ENCODE measurements at places on chromosomes 16 and 17.

DNA sequence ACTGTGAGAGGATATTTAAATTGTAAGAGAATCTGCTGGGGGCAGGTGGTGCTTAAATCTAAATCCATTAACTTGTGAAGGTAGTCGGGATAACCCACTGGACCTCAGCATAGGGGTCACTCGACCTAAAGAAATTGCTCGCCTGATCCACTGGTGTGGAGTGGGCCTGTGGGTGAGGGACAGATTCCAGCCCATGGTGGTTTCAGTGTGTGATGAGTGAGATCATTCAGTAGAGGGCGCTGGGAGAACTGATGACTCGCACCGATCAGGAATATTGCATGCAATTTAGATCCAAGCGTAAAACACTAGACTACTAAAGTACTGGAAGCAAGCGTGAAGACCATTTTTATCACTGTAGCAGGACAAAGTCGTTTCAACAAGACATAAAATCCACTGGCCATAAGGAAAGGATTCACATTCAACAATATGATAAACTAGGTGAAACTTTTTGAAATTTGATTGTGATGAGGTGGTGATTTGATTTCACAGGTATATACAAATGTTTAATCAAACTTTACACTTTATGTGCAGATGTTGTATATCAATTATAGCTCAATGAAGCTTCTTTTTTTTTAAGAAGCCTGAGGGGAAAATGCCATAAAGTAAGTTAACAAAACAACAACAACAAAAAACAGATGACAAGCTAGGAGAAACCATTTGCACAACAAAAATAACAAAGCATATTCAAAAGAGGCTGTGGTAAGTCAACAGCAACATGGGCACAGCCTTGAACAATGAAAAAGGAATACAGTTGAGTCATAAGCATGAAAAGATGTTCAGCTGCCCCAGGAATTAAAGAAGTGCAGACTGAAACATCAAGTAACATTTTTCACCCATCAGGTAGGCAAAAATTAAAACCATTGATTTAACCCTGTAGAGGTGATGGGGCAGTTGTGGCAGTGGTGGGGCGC, 7.5 kb upstream of the TMEM170A start:
- peak; percentile 59 for DNase-seq

DNA sequence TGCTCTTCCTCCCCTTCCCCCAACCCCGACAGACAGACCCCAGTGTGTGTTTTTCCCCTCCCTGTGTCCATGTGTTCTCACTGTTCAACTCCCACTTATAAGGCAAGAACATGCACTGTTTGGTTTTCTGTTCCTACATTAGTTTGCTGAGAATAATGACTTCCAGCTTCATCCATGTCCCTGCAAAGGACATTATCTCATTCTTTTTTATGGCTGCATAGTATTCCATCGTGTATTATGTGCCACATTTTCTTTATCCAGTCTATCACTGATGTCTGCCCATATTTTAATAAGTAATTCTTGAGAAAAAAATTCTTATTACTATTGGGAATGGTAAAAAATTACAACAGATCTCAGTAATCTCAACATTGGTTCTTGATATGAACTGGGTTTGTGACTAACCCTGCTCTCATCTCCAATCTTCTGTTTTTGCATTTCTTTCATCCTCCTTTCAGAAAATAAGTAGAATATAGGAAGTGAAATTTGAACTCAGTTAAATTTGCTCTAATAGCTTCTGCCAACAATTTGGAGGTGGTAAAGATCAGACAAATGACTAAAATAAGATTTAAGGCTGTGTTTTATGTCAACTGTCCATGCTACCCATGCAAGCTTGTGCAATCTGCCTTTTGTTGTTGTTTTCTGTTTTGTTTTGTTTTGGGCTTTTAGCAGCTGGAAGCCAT, 11.1 kb downstream of the MARF1 start:
- no peak for DNase-seq

DNA sequence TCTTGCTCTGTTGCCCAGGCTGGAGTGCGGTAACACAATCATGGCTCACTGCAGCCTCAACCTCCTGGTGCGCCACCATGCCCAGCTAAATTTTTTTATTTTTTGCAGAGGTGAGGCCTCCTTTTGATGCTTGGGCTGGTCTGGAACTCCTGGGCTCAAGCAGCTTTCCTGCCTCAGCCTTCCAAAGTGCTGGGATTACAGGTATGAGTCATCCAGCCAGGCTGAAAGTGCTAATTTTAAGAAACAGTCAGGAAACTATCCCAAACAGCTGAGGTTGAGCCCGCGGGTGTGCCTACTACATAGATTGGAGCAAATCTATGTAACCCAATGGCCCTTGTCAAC, 738 bp upstream of the XPO6 start:
- no peak for DNase-seq

GRCh38 chr17:65290616-65291015, 153.4 kb downstream of the RGS9 start:
- no peak for DNase-seq

GRCh38 chr17:32192379-32192778, 50.1 kb downstream of the RHOT1 start:
- no peak for DNase-seq

DNA sequence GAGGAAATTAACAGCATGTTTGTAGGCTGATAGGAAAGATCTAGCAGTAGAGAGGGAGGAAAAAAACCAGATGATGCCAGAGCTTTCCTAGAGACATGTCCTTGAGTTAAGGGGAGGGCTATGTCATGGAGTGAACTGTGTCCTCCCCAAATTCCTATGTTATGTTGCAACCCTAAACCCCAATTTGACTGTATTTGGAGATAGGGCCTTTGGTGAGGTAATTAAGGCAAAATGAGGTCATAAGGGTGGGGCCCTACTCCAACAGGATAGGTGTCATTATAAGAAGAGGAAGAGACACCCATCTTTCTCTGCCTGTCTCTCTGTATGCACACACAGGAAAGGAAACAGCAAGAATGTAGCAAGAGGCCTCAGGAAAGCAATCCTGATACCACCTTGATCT, 195.3 kb upstream of the AXIN2 start:
- no peak for DNase-seq

DNA sequence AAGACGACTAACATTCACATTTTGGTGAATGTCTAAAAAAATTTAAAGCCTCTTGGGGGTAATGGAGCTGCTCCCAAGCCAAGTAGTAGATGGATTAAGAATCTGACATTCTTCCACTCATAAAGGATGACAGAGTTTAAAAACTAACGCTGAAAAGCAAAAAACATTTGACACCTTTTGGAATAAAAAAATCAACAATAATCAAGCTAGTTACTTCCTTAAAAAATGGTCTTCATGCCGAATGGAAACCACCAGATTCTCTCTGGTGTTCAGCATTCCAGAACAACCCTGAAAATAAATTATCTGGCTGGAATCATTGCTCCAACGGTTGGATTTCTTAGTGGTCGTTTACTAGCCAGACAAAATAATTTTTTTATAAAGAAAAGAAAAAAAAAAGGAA, 18.0 kb downstream of the HLF start:
- no peak for DNase-seq

- no peak for DNase-seq
Measured at GRCh38 chr17:83191388-83192160, 112.2 kb downstream of the METRNL start.

GRCh38 chr16:23987443-23987842, 151.7 kb downstream of the PRKCB start:
- DNase-seq: no peak

GRCh38 chr16:86997058-86997457, 320.1 kb downstream of the C16orf95 start:
- no peak for DNase-seq

- no peak for DNase-seq
Measured at GRCh38 chr17:79053251-79053925, 21.2 kb upstream of the ENGASE start.

DNA sequence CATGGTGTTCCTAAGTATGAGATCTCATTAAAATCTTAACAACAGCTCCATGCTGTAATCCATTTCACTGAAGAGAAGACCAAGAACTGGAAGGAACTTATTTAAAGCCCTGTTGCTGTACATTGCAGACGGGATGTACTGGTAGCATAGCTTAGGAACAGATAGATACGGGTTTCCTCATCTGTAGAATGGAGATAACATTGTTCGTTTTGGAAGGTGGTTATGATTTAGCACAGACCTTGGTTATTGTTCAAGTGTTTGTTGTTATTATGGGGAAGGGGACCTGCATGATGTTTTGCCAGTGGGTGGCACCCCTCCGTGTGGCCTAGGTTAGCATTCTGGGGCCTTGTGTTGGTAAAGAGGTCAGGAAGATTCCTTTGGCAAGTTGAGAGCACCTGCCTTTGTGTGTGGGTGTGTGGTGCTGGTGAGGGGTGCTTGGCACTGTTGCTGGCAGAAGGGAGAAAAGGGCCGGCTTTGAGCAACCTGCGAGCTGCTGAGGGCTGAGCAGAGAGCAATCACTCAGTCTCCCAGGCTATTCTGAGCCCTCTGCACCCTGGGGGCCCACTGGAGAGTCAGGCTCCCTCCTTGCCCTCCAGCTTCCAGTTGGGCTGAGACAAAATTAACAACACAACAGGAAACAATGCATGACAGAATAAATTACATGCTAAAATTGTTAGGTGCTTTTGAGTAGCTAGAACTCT, 2.3 kb downstream of the TAOK2 start:
- no peak for DNase-seq

- DNase-seq: no peak
Measured at GRCh38 chr16:72517154-72517553, 345.2 kb upstream of the PMFBP1 start.

DNA sequence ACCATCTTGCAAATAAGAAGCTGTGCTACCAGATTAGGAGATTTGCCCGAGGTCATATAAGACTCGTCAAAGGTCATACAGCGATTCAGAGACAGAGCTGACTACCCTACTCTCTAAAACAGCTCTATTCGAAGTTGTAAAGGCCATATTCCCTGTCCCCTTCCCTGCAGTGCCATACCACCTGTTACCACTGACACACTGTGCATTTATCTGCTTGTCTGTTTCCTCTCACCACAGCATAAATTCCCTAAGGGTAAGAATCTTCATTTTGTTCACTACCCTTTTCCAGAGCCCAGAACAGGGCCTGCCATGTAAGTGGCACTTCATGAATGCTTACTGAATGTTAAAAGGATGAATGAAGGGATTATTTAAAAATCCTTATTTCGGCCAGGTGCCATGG, 3.4 kb upstream of the KSR1 start:
- DNase-seq: no peak

GRCh38 chr16:85452364-85453193, 160.5 kb upstream of the GSE1 start:
- DNase-seq: no peak

GRCh38 chr16:80931801-80932707, 74.6 kb downstream of the CMC2 start:
- DNase-seq: peak; percentile 56

GRCh38 chr17:79273660-79274059, 199.0 kb downstream of the ENGASE start:
- no peak for DNase-seq

DNA sequence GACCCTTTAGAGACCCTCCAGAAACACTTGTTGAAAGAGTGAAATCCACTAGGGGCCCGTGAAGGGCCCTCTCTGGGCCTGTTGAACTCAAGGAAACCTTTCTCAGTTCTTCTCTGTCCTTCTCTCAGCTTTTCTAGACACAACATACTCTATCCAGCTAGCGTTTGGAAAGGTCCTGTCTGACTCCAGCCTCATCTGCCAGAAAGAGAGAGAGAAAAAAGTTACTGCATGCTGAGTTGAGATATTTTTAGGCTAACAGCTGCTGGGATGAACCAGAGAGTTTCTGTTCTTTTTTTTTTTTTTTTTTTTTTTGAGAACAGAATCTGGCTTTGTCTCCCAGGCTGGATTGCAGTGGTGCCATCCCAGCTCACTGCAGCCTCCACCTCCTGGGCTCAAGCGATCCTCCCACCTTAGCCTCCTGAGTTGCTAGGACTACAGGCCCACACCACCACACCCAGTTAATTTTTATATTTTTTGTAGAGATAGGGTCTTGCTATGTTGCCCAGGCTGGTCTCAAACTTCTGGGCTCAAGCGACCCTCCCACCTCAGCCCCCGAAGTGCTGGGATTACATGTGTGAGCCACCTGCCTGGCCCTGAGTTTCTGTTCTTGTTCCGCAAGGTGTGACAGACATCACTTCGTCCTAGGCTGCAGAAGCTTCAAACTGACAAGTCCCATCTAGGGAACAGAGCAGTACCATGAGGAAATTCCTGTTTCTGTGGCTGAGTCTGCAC, 14.9 kb upstream of the TEX2 start:
- DNase-seq: no peak

GRCh38 chr17:81713556-81714411, 1.7 kb downstream of the SLC25A10 start:
- no peak for DNase-seq

DNA sequence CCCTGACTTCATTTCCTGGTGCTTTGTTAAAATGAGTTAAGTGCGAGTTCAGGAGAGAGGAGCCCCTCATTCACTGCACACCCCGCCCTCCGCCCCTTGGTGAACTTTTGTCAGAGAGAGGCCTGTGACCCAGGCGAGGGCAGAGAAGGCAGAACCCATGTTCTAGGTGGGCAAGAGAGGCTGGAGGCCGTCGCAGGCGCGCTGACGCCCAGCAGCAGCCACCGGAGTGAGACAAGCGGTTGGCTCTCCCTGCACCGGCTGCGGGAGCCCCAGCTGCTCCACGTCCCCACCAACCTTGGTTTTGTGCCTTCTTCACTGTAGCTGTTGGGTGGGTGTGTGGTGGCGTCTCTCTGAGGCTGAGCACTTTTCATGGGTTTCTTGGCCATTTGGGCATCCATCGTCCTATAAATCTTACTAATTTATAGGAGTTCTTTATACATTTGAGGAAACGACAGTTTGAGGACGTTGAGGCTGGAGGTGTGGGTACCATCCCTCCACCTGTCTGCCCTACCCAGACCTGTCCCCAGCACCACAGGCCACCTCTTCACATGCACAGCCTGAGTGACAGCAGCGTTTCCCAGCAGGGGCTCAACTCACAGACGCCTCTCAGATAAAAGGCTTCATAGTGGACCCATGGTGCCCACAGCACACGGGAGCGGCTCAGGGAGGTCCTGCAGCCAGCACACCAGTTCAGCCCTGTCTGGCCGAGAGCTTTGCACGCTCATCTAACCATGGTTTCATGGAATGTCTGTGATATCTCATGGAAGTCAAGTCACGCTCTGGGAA, 45.2 kb upstream of the CBFA2T3 start:
- DNase-seq: no peak

GRCh38 chr16:10256784-10257641, 74.8 kb upstream of the GRIN2A start:
- peak; percentile 65 for DNase-seq

DNA sequence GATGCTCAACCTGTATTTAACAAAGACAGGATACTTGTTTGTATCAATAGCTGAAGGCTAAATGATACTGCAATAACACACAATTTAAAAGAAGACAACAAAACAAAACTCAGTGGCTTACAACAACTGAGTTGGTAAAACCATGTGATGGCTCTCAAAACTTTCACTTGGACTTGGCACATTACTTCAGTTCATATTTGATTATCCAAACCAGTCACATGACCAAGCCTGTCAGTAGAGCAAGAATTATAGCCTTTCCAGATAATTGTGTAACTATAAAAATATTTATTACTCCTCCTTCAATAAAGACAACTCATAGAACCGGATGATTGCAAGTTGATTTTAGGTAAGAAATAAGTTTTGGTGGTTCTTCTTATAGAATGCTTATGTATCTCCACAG, 56.8 kb downstream of the NQO1 start:
- no peak for DNase-seq

All from GM12891 (cell line).